ENCODE measurements at places on chromosomes 1 and 21.

- DNase-seq: no peak
These were observed 352.1 kb downstream of the ST6GALNAC3 start for GRCh38 chr1:76426606-76427005.

DNA sequence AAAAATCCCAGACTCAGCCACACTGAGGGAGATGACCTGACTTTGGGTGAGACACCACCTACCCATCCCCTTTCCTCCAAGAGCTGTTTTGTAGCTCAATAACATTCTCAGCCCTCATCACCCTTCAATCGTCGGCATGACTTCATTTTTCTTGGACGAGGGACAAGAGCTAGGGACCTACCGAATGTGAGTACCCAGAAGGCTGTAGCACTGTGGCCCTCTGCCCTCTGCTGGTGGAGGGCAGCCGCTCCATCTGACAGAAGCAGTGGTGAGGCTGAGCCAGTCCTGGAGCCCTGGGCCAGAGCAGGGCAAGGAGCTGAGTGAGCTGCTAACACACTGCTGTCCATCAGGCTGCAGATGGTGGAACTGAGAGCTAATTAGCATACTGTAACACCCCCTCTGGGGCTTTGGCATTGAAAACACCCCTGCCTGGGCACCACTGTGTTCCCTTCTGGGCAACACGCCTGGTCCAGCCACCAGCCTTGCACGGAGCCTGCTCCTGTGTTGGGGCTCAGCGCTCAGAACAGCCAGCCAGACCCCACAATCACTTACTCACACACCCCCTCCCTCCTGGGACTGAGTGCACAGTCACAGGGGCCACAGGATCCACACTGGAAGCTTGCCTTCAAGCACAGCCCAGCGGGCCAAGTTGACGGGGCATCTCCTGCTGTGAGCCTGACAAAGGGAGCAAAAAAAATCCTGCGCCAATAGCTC lies 18.3 kb upstream of the ALPL start:
- DNase-seq: no peak

GRCh38 chr1:116737855-116738321 lies 16.3 kb upstream of the CD2 start:
- no peak for DNase-seq

DNA sequence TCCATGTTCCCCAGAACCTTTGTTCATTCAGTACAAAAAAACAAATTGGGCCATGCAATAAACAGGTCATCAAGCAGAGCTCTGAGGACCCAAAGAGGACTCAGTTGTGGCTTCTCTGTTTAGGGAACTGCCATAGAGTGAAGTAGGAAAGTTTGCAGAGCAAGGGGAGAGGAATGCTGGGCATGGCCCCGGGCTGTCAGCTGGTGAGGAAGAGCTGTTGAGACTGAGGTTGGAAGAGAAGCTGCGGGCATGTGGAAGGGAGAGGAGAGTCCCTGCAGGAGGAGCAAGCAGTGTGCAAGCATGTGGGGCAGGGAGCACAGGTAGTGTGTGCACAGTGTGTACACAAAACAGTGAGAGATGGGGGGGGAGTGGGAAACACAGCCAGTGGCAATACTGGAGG lies 71.8 kb downstream of the NTPCR start:
- DNase-seq: no peak

DNA sequence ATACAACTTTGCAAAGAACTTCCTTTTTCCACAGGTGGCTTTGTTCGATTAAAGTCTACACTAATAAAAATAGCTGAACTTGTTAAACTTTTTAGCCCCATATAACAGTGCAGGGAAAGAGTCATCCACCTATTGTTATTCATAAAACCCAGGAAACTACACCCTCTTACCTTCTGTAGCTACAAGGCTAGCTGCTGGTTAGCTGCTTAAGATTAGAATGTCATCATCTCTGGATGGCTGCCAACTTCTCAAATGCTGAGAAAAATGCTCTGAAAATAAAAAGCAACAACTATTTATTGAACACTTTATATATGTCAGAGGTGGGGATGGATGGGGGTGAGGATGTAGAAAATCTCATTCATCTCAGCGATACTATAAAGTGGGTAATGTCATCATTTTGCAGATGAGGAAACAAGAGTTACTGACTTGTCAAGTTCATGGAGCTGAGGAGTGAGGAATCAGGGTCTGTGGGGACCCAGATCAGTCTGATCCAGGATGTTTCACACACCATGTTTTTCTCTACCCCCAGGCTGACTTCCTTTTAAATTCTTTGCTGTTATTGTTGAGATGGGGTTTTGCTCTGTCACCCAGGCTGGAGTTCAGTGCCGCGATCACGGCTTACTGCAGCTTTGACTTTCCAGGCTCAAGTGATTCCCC lies 17.1 kb downstream of the ATP5PF start:
- no peak for DNase-seq

- DNase-seq: no peak
These were observed 495.1 kb downstream of the SETD4 start for GRCh38 chr21:35565204-35565611.

DNA sequence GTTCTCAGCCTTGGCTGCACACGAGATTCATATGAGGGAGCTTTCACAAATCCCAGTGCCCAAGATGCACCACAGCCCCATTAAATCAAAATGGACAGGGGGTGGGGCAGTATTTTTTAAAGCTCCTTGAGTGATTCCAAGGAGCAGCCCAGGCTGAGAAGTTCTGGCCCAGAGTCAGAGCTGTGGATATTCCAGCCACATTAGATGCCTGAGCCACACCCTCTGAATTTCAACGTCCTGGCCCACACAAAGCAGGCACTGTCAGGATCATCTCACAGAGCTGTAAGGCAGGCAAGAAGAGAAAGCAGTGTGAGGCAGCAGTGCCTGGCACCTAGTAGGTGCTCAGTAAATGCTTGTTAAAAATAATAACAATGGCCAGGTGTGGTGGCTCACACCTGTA lies 37.4 kb downstream of the PAX7 start:
- no peak for DNase-seq

DNA sequence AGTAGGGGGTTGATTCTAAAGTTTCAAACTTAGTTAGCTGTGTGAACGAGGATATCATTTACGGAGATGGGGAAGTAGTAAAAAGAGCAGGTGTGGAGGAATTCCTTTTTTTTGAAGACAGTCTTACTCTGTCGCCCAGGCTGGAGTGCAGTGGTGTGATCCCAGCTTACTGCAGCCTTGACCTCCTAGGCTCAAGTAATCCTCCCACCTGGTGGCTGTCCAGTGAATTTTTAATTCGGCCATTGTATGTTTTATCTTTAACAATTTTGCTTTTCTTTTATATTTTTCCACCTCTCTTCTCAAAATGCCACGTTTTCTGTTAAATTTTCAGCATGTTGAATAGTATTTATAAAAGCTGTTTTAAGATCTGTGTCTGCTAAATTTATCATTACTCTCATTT lies 12.3 kb upstream of the CENPF start:
- DNase-seq: no peak

GRCh38 chr1:109199710-109200109 lies 14.0 kb upstream of the SARS1 start:
- DNase-seq: no peak

DNA sequence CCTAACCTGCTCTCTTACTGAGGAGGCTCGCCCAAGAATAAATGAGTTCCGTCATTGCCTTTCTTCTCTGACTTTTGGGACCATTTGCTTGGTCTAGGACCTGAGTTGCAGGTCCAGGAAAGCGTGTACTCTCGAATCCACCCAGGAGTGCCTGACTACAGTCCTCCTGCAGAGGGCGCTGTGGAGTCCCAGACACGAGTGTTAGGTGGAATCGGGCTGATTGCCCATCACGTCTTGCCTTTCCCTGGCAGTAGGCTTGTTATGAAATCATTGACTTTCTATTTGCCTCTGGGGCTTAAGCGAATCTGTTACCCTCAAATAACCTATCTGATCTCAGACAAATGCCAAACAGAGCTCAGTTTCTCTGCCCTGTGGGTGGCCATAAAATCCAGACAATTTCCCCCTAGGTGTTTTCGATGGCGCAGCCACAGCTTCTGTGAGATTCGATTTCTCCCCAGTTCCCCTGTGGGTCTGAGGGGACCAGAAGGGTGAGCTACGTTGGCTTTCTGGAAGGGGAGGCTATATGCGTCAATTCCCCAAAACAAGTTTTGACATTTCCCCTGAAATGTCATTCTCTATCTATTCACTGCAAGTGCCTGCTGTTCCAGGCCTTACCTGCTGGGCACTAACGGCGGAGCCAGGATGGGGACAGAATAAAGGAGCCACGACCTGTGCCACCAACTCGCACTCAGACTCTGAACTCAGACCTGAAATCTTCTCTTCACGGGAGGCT lies at the start of gene IL20:
IL20 (plus strand) TSS at position 685 of the 733 bp plus-strand sequence. CDS start 230 bp downstream, outside the sequence.
- no peak for DNase-seq

GRCh38 chr1:207316622-207317391 lies 4.7 kb upstream of the CD55 start:
- no peak for DNase-seq

DNA sequence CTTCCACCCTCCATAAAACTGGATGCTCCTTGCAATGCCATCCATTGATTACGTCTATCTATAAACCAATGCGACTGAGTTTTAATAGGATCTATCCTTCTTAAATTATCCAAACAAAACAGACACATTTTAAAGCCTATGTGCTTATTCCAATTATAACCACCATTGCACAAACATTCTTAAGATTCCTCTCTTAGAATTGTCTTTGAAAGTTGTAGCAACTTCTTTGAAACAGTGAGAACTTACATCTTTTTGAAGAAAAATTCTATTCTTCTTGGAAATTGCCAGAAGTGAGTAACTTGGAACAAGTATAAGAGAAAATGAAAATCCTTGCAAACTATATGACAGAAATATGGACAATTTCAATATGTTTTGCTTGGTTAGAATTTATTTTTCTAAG lies at the start of gene KRTAP26-1:
KRTAP26-1 (minus strand) TSS at position 101 of the 400 bp plus-strand sequence. CDS start 280 bp downstream, outside the sequence.
- no peak for DNase-seq

GRCh38 chr1:85502625-85503083 lies 37.7 kb upstream of the DDAH1 start:
- DNase-seq: no peak

- no peak for DNase-seq
These were observed 404 bp upstream of the CPLANE2 start for GRCh38 chr1:16237343-16237830.

DNA sequence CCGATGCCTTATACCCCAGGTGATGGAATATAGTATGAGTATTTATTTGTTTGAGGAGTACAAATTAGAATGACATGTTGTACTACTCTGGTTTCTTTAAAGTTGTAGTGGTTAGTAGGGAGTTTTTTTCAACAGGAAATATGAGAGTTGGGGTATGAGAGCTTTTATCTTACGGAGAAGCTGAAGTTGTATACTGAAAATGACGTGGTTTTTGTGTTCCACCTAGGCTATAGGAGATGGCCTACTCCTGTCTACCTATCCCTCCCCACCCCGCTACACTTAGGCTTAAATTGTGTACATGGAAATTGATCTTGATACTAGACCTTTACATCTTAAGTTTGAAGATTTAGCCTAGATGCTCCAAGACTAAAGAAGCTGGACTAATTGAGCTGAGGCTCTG lies 6.8 kb upstream of the HAX1 start:
- no peak for DNase-seq

- no peak for DNase-seq
These were observed 40.2 kb downstream of the EXO1 start for GRCh38 chr1:241888232-241888631.

- DNase-seq: no peak
These were observed 43.2 kb downstream of the FRRS1 start for GRCh38 chr1:99723251-99723650.

GRCh38 chr1:116232989-116233514 lies 121.9 kb downstream of the MAB21L3 start:
- no peak for DNase-seq

- DNase-seq: no peak
These were observed 30.6 kb downstream of the EPS15 start for GRCh38 chr1:51488372-51489050.

- DNase-seq: no peak
These were observed 57.3 kb downstream of the SDCCAG8 start for GRCh38 chr1:243312952-243313634.

GRCh38 chr1:21633992-21634805 lies 35.0 kb downstream of the RAP1GAP start:
- no peak for DNase-seq

- no peak for DNase-seq
These were observed 316.9 kb upstream of the VAMP3 start for GRCh38 chr1:7454052-7454815.

GRCh38 chr21:31570824-31571566 lies 88.5 kb upstream of the SOD1 start:
- no peak for DNase-seq

DNA sequence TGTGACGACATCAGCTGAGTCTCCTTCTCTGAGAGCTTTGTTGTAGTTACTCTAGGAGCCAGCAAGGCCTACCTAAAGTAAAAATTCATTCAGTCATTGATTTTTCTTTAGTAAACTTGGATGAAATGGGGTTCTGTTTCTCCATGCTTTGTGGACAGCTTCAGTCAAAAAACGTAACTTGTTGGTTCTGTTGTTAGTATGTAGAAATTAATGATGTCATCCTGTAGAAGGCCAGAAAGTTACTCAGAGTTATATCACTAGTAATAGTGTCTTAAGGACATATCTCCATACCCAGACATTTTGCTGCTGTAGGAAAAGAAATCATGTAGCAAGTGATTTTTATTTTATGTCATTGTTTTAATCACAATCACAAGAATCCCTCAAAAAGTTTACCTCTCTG lies 43.0 kb downstream of the KDM1A start:
- DNase-seq: no peak

- no peak for DNase-seq
These were observed 819.3 kb downstream of the PLA2G4A start for GRCh38 chr1:187648091-187648490.

GRCh38 chr1:78358165-78358564 lies 132.6 kb upstream of the PTGFR start:
- no peak for DNase-seq

DNA sequence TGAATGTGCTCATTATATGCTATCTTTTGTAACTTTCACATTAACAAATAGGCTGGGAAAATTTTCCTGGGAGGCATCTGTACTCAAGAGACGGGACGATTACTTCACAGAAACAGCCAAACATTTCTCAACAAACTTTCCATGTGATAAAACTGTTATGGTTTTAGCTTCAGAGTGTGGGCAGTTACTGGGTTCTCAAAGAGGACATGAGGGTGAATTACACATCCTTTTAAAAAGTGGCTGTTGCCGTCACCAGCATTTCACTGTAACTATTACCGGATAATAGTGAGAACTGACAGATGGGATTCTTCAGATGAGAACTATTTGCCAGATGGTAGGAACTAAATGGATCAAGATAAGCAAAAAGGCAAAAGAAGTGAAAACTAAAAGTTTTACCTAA lies 109.1 kb downstream of the APP start:
- DNase-seq: no peak

GRCh38 chr1:231172411-231172810 lies 10.6 kb downstream of the TRIM67 start:
- no peak for DNase-seq

GRCh38 chr1:1086911-1087341 lies 12.8 kb upstream of the RNF223 start:
- no peak for DNase-seq
